ENCODE measurements at places on chromosomes 13 and 19. TPM values are rescaled to one million over a fixed set of nuclear protein-coding genes. Genes with fewer than 3 reads are reported as not detected.

GRCh38 chr19:48206397-48207093 lies 36.1 kb downstream of the ZSWIM9 start:
- DNase-seq, result no peak

- no peak for DNase-seq
Measured at GRCh38 chr13:30006246-30006645, 155.8 kb upstream of the UBL3 start.

- no peak for DNase-seq
Measured at GRCh38 chr19:16914421-16914820, 25.6 kb downstream of the F2RL3 start.

GRCh38 chr13:100941377-100942368 lies 267.1 kb upstream of the TMTC4 start:
- no peak for DNase-seq

DNA sequence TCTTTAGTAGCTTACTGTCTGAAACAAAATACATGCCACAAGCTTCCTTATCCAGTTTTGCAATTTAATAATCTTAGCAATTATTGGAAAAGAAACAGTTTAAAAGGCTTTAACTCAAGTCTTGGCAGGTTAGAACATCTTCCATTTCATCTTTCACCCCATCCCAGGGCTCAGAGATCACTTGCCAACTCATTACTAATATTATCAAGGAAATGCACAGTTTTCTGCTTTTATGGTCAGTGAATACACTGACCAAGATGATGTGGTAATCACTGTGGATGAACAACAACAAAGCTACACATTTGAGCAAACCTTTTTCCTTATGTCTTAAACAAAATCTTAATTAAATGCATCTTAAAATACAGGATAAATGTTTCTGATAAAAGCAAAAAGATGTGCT lies 48.0 kb upstream of the ITM2B start:
- DNase-seq, result no peak

DNA sequence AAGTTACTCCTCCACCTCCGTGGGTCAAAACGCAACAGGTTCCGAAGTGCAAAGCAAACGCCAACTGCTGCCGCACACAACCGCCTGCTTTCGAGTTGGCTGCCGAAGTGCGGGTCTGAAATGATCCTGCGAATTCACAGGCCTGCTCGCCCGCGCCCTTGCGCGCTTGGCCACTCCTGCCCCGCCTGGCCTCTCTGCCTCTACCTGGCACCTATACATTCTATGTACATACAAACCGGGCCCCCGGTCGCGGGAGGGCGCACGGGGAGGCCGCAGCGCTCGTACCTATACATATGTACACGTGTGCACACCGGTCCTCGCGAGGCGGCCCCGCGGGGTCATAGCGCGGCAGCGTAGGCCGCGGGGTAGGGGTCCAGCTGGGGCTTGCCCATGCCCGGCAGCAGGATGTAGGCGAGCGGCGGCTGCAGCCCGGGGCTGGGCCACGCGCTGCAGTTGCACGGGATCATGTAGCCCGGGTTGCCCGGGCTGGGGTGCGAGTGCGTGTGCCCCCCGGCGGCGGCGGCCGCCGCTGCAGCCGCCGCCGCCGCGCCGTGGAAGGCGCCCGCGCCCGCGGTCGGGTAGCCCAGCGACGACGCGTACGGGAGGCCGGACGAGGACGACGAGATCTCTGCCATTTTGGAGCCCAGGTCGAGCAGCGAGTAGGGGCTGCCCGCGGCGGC lies 1.3 kb downstream of the SOX21 start:
- no peak for DNase-seq

DNA sequence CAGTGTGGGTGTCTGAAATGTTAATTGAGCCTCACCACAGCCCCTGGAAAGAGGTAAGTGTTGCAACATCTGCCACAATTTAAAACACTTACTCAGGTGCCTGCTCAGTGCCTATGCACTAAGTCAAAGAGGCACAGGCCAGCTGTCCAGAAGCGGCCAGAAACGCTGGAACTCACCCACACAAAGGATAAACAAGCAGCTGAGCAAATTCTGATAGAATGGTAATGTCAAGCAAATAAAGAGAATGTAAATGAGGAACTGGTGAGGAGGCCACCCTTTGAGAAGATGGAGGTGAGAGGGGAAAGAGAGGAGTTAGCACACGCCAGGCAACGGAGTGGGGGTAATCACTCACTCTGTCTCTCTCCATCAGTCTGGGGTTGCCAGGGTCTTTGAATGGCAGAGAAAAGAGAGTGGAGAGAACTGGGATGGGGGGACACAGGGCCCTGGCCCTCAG lies 67.7 kb upstream of the SERP2 start:
- DNase-seq, result no peak

- DNase-seq, result no peak
Measured at GRCh38 chr13:112513761-112514160, 74.2 kb downstream of the TUBGCP3 start.

- DNase-seq, result no peak
Measured at GRCh38 chr13:47901441-47901840, 99.6 kb downstream of the SUCLA2 start.

DNA sequence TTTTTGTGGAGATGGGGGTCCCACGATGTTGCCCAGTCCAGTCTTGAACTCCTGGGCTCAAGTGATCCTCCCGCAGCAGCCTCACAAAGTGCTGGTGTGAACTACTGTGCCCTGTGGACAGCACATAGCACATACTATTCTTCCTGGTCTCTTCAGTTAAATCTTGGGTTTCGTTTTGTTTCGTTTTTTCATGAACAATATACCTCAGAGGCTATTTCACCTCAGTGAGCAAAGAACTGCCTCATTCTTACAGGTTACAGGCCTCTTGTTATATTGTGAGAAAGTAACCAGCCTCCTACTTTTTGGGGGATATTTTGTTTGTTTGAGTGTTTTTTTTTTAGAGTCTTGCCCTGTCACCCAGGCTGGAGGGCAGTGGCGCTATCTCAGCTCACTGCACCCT lies 1.3 kb upstream of the C3 start:
- DNase-seq, result no peak

- no peak for DNase-seq
Measured at GRCh38 chr19:30884146-30884812, 465.0 kb downstream of the TSHZ3 start.

Gene GRIK5
- total RNA-seq, result 1.7 TPM

Gene PLK5
- total RNA-seq, result not detected

Gene ANGPTL8
- not detected for total RNA-seq

Gene HCST
- total RNA-seq, result 1.2 TPM

Gene FOSB
- total RNA-seq, result 12.6 TPM

Gene CLEC17A
- not detected for total RNA-seq

Gene PLIN4
- 2.3 TPM for total RNA-seq

Gene GZMM
- 0.59 TPM for total RNA-seq

Gene RAP2A
- total RNA-seq, result 27.6 TPM

Data from HCT116 (cell line).